ENCODE measurements at places on chromosomes 5 and 9.

DNA sequence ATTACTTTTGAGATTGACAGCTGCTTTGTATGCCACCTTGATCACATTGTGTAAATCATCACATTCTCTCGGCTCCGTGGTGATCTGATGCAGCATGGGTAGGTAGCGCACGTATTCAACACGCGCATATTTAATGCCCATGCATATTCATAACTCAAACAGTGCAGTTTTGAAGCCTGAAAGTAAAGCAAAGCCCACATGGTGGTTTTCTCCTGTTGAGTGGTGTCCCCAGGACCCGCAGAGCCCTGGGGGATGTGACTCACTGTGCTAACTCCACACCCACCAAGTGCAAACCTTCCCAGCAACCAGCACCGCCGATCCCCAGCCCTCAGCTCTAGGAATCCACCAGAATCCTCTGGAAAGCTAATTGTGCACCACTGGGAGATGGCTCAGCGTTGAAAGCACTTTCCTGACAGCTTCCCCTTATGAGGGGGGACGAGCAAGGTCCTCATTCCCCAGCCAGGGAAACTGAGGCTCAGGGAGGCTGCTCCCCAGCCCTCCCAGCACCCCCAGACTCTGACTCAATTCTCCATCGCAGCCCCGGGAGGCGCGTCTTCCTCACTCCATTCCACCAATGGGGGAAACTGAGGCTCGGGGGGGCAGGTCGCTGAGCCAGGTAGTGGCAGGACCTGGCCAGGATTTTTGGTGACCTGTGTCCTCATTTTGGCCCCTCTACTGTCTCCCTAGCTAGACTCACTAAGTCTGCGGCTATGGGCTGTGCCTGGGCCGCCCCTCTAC, 46.4 kb downstream of the SARDH start:
- no peak for DNase-seq

DNA sequence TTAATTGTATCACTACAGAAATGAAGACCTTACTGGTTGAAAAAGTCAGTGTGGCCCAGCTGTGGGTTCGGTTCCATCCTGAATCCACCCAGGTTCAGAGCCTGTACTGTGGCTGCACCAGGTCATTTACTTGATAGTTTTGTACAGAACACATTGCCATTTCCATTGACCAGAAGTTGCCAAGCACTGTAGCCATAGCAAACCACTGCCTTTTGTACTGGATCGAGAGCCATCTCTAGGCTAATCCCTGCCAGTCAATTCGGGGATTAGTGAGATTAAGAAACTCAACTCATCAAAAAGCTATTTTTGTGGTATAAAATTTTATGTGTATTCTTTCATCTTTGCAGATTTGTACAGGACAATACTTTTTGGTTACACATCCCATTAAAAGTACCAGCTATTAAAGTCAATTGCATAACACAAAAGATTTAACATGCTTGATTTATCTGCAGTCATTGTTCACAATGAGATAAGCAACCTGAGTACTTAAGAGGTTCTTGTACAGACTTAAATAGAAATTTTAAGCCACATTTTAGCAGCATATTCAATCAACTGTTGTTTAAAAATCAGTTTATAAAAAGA, 108.5 kb upstream of the OTULINL start:
- DNase-seq, result no peak

DNA sequence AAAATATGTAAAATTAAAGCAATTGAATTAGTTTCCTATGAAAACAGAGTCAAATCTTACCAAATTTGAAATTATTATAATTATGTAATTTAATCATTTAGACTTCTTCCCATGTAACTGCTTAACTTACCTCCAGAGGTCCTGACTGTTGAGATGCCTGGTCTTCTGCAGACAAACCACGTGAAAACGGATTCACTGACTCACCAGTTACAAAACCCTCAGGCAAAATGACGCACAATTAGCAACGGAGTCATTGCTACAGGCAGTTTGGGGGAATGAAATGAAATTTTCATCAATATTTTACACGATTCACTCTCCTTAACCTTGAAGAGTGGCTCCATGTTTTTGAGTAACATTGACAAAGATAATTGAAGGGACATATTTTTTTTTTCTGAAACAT, 460.8 kb downstream of the MTRR start:
- no peak for DNase-seq

- DNase-seq, result no peak
Measured at GRCh38 chr5:93681432-93681831, 60.0 kb downstream of the POU5F2 start.

DNA sequence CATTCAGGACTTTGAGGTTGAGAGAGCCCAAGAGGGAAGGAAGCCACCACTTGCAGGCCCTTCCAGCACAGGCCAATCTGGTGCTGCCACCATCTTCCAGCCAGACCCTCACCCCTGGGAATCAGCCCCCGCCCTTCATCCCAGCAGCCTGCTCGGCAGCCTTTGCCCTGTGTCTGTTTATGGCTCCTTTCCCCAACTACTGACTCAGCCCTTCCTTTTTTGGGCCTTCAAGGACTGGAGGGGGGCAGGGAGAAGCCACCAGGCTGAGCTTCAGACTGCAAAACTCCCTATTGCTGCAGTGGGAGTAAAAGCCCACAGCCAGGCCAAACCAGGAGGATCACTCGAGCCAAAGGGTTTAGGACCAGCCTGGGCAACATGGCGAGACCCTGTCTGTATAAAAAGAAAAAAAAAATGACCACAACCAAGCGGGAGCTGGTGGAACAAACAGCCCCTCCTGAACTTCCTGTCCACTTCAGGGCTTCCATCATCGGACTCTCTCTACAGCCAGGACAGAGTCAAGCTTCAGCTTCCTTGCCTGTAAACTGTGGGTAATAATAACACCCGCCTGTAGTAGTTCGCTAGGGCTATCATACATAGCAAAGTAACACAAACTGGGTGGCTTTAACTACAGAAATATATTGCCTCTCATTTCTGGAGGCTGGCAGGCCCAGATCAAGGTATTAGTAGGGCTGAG, 85.9 kb upstream of the IL17B start:
- peak; percentile 17 for DNase-seq

- DNase-seq, result no peak
Measured at GRCh38 chr9:92159058-92159457, 43.8 kb upstream of the SPTLC1 start.

- no peak for DNase-seq
Measured at GRCh38 chr9:69139596-69139995, 34.5 kb upstream of the TJP2 start.

DNA sequence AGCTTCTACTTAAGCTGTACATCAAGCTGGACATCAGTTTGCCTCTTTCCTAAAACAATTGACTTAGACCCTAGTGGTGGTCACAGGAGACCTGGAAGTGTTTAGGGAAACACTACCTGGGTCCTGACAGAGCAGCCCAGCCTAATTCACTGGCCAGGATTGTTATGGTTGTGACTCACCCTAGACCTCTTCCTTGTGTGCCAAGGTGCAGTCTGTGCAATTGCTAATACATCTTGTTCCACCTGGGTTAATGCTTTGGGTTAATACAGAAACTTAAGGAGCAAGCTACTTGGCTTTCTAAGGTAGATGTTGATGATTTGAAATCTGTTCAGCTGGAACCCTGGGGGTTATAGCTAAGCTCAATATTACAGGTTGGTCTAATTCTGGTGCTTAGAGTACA, 48.7 kb upstream of the SLC46A2 start:
- no peak for DNase-seq

DNA sequence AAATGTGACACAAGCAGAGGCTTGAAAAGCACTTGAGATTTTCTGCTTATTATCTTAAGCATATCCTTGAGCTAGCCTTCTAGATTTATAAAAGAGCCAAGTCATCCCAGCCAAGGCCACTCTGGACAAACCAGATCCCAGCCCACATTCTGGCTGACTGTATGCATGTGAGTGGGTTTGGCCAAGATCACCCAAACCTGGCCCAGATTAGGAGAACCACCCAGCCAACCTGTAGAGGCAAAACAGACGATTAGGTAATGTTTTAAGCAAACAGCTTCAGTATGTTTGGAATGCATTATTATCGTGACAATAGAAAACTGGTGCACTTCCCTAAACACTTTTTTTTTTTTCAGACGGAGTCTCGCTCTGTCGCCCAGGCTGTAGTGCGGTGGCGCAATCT, 151.9 kb downstream of the SPATA31D1 start:
- DNase-seq, result no peak

DNA sequence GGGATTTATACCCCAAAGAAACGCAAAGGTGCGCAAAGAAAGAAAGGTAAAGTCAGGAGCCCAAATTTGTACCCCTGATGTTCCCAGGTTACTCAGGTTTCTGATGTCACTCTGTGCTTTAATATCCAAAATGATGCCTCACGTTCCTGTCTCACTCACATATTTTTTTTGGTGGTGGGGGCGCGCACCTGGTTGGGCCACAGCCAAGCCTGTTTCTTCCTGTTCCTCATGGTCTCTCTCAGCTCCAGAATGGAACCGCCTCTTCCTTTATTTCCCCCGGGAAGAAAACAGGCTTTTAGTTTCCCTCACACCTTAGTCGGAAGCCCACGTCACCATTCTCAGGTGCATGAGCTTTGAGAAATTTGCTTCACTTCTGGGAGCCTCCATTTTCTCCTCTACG, 118.3 kb upstream of the BOD1 start:
- DNase-seq, result no peak

DNA sequence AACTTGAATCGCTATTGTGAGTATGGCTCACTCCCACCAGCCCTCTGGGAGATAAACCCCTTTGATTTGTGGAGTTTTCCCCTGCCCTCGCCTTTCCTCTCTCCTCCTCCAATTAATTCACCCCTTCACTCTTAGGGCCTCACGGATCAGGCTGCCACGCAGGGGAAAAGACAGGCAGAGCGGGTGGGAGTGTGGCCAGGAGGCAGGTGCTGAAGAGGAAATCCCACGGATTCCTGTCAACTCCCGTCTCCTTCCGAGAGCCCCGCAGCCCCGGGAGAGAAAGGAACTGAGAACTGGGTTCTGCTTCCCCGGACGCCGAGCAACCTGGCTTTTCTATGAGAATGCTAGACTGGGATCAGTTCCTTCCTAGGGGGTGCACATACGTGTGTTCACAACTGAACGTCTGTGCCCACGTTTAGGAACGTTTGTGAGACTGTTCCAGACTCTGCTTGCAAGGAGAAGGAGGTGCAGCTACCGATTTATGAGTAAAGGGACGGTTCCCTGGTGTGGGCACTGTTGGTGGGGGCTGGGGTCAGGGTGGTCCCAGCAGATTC, 314.5 kb upstream of the TLE4 start:
- no peak for DNase-seq

DNA sequence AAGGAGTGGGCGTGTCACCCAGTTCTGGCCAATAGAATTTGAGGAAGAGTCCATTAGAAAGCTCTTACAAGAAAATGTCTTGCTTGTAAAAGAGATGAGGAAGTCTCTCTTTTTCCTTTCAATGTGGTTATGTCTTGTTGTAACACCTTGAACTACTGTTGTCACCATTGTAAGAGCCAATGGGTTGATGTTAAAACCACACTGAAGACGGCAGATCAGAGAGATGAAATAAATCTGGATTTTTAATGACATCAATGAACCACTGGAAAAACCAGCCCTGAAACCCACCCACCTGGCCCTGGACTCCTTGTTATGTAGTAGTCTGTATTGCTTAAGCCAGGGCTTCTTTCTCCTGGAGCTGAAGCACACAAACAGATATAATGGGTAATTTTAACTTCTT, 83.8 kb upstream of the ERCC6L2 start:
- DNase-seq, result no peak

GRCh38 chr5:139647506-139648204, 494 bp upstream of the CXXC5 start:
- DNase-seq, result peak; percentile 79

- DNase-seq, result no peak
Measured at GRCh38 chr9:97809666-97810344, 43.2 kb upstream of the FOXE1 start.

- DNase-seq, result no peak
Measured at GRCh38 chr5:40552981-40553380, 126.7 kb upstream of the PTGER4 start.

DNA sequence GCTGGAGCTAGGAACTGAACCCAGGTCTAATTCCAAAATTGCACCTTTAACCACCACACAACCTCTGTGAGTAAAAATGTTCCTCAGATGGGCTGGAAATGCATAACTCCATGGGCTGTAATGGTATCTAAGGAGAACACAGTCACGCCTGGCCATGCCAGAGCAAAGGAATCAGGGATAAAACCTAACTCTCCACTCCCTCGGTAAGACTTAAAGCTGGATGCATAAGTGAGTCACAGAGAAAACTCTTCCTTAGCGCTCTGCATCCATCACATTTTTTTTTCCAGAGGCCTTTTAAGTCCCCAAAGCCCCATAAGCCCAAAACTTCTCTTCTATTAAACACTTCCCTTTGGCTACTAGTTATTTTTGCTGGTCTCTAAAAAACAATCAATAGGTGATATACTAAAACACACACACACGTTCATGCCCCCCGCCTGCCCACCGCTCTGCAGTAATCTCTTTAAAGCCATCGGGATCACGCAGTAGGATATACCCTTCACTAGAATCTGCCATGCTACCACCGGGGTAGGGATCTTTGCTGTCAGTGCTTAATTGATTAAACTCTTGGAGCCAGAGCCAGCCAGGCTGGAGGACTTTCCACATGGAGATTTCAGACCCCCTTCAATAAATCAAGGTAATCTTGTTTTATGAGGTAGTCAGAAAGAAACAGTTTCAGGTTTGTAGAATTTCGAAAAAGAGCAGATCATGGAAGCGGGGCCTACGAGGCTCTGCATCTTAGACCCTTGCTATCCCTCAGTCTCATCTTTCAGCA, 212.9 kb downstream of the MAPKAP1 start:
- DNase-seq, result no peak

- DNase-seq, result no peak
Measured at GRCh38 chr9:105147110-105147871, 97.2 kb upstream of the SLC44A1 start.

DNA sequence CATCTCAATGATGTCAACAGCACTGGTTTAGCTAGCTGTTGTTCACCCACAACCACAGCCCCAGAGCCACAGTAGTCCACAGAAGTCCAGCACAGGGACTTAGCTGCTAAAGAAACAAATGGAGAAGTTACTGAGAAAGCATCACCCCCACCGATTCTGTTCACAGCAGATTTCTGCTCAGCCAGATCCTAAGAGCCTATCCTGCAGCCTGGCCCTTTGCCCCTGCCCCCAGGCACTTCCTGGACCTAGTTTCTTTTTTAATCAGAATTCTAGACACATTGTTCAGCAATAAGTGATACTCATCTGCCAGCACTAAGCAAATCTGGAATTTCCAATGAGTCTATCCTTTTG, 7.4 kb downstream of the B4GALT1 start:
- DNase-seq, result peak; percentile 88

GRCh38 chr5:115022303-115022702, 147.4 kb downstream of the TRIM36 start:
- DNase-seq, result no peak

GRCh38 chr5:10685115-10685521, 75.9 kb downstream of the DAP start:
- no peak for DNase-seq

GRCh38 chr5:96919754-96920197, 16.1 kb upstream of the LNPEP start:
- no peak for DNase-seq

DNA sequence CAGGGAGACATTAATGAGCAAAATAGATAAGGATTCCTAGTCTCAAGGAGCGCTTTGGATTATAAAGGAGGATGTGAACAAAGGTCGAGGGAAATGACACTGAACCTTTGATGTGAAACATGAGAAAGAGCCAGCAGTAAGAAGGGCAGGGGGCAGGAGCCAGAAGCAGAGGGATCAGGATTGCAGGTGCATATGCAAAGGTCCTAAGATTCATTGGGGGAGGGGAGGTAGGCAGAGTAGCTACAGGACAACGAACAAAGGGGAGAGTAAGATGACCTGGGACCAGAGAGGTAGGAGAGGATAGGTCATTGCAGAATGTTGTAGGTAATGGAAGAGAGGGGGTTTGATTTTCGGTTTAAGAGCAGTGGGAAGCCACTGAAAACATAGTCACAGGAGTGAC, 129.2 kb upstream of the TRPM3 start:
- DNase-seq, result no peak

All from OCI-M1 (cell line).